ENCODE measurements at places on chromosomes 5 and 9.

DNA sequence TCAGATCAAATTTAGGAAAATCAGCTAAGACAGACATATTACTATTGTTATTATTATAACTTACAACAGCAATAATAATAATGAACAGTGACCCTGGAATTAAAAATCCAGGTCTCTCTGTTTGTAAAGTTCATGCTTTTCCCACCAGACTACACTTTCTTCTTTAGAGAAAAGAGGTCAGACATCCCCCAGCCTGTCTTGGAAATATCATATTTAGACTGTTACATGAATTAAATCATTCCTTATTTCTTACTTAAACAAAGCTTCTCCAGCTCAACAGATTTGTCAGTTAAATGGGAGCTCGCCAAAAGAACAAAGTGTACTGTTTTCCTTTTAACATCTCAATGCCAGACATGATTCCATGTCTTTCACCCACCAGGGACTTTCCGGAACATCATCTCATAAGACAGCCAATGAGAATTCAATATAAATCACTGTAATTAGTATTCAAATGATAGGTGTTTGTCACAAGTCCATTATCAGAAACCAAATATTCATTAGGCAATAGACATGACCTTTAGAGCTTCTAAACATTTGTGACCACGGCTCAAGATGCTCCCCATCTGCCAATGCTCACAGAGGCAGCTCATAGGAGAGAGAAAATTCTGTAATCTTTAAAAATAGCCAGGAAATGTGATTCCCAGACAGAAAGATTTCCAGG lies 351.9 kb downstream of the ENC1 start:
- no peak for DNase-seq

DNA sequence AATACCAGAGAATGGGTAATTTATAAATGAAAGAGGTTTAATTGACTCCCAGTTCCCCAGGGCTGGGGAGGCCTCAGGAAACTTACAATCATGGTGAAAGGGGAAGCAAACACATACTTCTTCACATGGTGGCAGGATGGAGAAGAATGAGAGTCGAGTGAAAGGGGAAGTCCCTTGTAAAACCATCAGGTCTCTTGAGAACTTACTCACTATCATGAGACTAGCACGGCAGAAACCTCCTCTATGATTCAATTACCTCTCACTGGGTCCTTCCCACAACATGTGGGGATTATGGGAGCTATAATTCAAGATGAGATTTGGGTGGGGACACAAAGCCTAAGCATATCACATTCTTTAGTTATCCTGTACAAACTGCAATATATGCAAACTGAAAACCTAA lies 609.4 kb downstream of the MTRR start:
- DNase-seq, result no peak

GRCh38 chr5:175493726-175494125 lies 15.4 kb downstream of the SFXN1 start:
- DNase-seq, result no peak

- no peak for DNase-seq
Observed at GRCh38 chr5:113608113-113608596, 94.7 kb downstream of the YTHDC2 start.

- DNase-seq, result no peak
Observed at GRCh38 chr5:125286271-125286670, 539.8 kb upstream of the ZNF608 start.

DNA sequence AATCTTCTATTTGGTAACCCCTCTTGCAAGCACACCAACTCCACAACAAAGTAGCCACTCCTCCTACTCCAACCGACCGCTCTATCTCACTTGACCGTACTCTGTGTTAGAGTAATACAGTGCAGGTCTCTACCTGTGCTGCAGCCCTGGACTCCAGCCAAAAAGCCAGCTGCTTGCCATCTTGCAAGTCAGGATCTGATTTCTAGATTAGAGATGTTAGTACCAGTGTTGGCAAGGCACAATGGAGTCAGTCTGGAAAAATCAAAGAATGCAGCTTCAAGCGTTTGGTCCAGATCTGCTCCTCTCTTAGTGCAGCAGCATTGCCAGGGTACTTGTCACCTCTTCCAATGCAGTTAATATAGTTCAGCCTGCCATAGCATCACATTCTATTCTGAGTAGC lies 477.6 kb downstream of the ZSWIM6 start:
- DNase-seq, result no peak

- DNase-seq, result no peak
Observed at GRCh38 chr9:80320480-80320879, 748.7 kb downstream of the TLE4 start.

- DNase-seq, result no peak
Observed at GRCh38 chr5:54883374-54884194, 101.8 kb downstream of the ESM1 start.

DNA sequence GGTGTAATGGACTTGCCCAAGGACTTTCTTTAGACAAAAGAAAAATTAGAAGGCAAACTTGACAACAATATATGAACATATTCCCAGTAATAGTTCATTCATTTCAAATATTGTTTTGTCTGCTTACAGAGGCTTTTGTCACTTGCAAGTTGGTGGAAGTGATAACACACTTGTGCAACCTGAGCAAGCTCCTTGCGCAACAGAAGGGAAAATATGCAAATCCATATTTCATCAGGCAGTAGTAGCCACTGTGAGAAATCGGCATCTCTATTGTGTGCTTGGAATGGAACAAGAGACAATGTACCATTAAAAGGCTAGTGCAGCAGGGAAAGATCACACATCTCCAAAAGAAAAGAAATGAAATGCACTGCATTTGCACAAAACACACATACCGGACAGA lies 125.3 kb upstream of the RASEF start:
- DNase-seq, result no peak

GRCh38 chr9:38352530-38353328 lies 39.8 kb upstream of the ALDH1B1 start:
- no peak for DNase-seq

DNA sequence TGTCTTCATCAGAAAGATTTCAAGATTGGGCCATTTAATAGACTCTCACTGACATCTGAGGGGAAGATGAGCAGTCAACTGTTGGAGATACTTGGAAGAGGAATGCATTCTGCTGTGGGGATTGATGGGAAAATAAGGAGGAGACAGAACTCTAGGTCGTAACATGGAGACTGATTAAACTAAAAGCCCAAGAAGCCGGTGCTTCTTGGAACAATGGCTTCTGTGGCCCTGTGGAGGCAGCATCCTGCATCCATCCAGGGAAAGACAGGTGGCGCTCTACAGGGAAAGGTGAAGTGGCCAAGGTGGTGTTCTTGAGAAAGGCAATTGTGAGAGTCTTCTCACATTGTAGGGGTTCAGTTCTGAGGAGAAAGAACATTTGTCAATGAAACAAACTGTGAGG lies 31.3 kb downstream of the ZFAND5 start:
- DNase-seq, result no peak

DNA sequence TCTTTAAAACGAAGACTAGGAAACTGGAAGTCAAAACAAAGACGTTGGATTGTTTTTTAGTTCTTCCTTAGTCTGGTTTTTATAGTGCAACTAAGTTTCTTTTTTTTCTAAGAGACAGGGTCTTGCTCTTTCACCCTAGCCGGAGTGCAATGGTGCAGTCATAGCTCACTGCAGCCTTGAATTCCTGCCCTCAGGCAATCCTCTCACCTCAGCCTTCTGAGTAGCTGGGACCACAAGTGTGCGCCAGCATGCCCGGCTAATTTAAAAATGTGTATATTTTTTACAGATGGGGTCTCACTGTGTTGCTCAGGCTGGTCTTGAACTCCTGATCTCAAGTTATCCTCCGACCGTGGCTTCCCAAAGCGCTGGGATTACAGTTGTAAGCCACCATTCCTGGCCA lies 27.6 kb downstream of the ZFYVE16 start:
- DNase-seq, result no peak

GRCh38 chr9:135726138-135726853 lies 24.3 kb downstream of the KCNT1 start:
- no peak for DNase-seq

DNA sequence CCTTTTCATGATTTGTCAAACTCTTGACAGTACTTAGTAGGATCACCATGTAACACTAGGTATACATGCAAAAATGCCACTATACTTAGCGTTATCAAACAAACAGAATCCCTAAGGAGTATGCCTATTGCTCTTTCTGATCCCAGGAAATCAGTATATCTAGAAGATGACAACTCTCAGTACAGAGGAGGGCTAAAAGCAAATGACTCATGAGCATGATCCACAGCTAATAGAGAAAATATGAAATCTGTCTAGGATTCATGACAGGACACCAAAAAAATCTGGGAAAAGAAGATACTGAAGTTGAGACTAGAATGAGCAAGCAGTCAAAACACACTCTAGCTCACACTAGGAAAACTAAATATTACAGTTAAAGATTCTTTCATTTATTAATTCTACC lies 89.2 kb downstream of the RAPGEF6 start:
- DNase-seq, result no peak

- no peak for DNase-seq
Observed at GRCh38 chr5:95881833-95882232, 59.3 kb upstream of the GLRX start.

DNA sequence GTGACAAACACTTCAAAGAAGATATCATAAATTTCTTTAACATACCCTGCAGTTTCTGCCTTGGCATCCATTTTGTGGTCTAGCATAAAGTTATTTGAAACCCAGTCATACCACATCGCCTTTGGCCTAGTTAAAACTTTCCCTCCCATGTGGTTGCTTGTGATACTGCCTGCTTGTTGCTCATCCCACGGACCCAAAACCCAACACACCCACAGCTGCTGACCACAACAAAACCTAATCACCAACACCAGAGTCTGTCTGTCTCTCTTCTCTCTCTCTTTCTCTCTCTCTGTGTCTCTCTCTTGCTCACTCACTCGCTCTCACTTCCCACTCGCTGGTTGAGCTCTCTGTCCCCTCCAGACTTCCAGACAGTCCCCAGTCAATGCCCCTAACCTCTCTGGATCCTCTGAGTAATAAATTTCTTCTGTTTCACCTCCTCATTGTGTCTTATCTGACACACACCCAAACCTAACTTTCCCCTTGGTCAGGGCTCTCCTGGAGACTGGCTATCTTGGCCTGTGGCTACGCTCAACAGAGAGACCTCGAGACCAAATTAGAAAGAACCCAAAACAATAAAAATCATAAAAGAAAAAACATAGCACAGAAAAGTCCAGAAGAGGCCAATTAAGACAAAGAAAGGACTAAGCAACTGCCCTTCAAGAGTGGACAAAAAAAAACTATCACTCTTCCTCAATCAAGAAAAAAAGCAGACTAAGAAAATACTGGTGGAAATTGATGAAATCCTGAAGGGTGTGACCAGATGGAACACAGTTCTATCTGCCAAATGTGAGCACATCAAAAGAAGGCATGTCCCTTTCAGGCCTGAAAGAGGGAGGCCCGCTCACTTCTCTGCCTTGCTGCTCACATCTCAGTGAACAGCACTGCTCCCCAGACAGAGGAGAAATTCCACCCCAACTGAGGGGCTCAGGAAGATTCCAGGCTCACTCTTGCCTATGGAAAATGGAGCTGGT lies 41.5 kb downstream of the TTLL11 start:
- no peak for DNase-seq

- no peak for DNase-seq
Observed at GRCh38 chr5:72152545-72152944, 45.3 kb downstream of the MAP1B start.

DNA sequence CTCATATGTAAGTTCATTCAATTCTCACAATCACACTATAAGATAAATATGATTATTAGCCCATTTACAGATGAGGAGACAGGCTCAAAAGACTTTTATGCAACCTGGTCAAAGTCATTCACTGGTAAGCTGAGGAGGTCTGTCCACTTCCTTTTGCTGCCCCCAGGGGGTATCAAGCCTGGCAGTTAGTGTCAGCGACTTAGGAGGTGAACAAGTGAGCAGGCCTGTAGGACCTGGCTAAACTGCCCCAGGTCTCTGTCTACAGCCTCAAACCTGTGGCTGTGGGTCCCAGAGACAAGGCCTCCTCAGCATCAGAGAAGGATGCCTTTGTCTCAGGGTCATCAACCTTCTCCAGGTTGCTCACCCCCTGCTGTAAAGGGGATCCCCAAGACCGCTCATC lies 10.4 kb downstream of the TGFBI start:
- no peak for DNase-seq

DNA sequence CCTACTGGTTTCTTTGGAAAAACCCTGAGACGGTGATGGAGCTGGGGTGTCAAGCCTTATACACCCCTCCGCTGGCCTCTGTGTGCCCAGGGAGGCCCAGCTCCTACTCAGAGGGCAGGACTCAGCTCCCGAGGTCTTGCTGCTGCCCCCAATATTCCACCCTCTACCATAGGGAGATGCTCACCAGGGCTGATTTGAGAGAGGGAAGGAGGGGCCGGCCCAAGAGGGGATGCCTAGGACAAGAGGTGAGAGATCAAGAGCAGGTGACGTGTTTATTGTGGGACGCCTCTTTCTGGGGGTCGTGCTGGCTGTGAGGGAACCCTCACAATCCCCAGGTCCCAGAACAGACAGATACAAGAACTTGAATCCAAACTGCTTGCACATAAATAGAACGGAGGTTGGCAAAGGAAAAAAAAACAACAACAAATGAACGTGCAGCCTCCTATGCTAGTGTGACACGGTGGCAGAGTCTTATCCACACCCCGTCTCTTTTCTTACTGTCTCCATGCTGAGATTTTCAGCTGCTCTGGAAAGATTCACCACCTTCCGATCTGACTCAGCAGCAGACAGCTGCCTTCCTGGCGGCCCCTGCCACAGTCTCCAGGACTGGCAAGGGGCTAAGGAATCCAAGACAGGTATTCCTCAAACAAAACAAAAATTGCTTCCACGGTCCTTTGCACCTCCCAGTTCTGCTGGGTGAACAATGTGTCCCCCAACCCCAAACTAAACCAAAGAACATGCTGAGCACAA lies 22.3 kb downstream of the FABP6 start:
- no peak for DNase-seq

GRCh38 chr9:95365766-95366165 lies 48.3 kb upstream of the FANCC start:
- DNase-seq, result no peak

DNA sequence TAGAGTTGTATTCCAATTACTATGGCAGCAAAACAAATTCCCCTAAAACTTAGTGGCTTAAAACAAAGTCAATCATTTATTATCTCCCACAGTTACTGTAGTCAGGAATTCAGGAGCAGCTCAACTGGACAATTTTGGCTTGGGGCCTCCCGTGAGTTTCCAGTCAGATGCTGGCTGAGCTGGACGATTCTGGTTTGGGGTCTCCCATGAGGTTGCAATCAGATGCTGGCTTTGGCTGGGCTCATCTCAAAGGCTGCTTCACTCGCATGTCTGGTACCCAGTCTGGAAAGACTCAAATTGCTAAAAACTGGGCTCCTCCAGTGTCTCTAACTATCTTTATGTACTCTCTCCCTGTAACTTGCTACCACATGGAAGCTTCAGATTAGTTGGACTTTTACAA lies 130.1 kb downstream of the C5orf15 start:
- no peak for DNase-seq

All from cortex of kidney (tissue), 1 donor.